Muscle of arm (tissue), 14 donors: ENCODE measurements at places on chromosomes 12 and 14.

- DNase-seq, result no peak
Observed at GRCh38 chr12:117699575-117699974, 269.2 kb downstream of the KSR2 start.

GRCh38 chr12:70645494-70646317 lies 8.5 kb upstream of the PTPRB start:
- DNase-seq, result peak; percentile 28

GRCh38 chr14:75979648-75980565 lies 1.9 kb downstream of the TGFB3 start:
- DNase-seq, result no peak

DNA sequence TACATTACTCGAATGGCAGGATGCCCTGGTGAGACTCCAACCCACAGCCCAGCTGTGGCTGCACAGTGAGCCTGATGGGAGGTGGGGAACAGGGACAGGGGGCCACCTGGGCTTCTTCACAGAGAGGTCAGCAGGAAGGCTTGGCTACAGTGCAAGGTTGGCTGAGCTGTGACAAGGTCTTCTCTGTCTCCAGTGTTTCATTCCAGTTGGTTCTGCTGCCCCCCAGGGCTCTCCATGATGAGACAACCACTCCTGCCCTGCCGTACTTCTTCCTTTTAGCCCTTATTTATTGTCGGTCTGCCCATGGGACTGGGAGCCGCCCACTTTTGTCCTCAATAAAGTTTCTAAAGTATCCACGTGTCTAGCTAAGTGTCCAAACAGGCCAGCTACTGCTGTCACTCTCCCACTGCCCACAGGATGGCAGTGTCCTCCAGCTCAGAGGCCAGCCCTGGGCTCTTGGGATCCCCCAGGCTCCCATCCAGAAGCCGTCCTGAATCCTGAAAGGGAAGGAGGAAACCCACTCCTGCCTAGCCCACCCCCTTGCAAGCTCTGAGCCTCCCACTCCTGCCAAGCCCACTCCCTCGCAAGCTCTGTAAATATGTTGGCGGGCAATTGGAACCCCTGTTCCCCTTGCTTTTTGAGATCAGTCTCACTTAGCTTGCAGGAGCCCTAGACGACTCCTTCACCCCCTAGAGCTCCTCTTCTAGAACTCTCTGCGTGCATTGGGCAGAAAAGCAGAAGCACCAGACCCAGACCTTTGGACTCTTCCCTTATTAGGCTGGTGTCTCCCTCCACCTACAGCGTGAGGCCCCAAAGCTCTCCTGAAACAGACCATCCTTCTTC lies 5.4 kb downstream of the C1QL4 start:
- DNase-seq, result peak; percentile 77

- DNase-seq, result no peak
Observed at GRCh38 chr12:87815771-87816585, 213.2 kb downstream of the C12orf50 start.

GRCh38 chr14:68843471-68844209 lies 50.8 kb upstream of the ZFP36L1 start:
- DNase-seq, result peak; percentile 86

DNA sequence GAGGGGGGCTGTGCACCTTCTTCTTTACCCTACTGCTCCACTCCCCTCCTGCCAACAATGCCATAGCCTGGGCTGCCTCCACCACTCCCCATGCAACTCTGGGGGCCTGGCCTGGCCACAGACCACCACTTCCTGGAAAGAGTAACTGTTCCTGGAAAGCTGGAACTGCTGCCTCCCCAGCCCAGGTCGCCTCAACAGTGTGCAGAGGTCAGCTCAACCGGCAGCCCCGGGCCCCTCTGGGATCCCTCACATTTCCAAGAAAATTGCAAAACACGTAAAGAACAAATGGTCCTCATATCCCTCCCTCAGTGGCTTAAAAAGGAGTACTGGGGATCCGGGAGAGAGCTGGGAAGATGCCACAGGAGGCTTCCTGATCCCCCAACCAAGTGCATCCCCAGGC lies 22.4 kb upstream of the DIO3 start:
- no peak for DNase-seq
